Right kidney (tissue), 9 donors: ENCODE measurements at places on chromosomes 1 and 21.

- peak; percentile 67 for DNase-seq
These were observed 52.3 kb downstream of the PLEKHA6 start for GRCh38 chr1:204307334-204307883.

DNA sequence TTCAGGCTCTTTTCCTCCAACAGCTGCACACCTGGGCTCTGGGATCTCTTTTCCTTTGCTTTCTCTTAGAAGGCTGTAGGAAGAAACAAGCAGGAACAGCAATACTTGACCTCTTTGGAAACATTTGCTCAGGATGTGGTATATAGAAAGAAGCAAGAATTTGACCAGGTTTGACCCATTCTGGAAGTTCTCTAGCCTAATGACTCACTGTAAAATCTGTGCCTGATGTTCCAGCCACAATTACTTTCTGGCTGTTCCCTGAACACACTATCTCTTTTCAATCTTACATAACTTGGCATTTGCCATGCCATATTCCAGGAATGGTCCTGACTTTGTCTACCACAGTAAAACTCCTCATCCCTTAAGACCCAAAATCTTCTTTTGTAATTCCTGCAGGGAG lies 419.9 kb upstream of the DAB1 start:
- DNase-seq = no peak

DNA sequence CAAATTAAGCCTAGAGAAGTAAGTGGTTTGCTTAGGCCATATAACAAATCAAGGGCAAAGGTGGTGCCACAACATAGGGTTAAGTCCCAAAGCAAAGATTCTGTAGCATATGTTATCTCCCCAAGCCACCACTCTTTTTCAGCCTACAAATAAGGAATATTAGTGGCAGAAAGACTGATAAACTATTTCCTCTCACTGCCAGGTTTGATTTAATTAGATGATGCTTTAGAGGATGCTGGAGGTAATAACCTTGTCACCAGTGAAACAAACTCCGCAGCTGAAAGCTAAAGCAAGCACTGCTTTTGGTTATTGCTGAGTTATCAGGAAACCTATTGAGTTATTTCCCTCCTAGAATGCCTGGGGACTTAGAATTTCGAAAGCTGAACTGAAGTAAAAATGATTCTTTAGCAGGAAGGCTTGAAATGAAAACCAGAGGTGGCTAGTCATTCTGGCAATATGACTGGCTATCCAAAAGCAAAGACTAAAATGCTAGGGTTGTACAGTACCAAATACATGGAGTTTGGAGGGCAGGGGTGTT lies 145.2 kb downstream of the SYT2 start:
- no peak for DNase-seq

GRCh38 chr1:200143347-200143746 lies 115.8 kb downstream of the NR5A2 start:
- no peak for DNase-seq

DNA sequence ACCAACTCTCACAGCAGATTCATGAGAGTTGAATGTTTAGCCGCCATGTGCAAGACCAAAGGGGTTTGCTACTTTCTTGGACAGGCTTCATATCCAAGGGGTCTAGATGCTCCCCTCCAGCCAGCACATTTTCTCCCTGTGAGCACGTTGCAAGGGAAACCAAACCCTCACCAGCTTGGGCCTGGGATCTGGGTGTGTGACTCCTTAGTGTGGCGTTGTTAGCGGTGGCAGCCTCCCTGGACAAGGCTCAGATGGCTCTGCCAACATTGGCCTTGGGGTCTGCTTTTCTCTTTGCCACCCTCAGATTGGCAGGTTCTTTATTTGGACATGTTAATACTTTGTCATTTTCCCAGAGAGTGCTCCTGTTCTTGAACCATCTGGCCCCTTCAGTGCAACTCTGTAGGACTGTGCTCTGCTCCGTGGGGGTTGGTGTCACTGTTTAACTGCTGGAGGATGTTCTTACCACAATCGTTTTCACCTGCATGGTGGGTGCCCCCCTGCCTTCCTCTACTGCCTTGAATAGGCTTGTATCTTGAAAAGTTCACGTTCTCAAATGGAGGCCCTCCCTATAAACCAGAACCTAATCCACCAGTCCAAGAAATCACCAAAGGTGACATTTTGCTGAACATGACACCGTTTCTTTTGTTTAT lies 13.4 kb downstream of the ABCG1 start:
- DNase-seq = no peak

DNA sequence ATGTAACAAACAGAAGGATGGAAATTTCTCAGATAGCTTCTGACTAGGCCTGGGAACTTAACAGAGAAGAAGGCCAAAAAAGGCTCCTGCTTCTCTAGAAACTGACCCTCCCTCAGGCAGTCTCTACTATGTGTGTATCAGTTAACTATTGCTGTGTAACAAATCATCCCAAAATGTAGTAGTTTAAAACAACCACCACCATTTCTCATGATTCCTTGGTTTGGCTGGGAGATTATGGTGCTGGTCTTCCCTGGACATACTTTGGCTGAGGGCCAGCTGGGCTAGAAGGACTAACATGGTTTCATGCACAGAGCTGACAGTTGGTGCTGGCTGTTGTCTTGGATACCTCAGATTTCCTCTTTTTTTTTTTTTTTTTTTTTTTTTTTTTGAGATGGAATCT lies 26.2 kb upstream of the CNN3 start:
- no peak for DNase-seq

DNA sequence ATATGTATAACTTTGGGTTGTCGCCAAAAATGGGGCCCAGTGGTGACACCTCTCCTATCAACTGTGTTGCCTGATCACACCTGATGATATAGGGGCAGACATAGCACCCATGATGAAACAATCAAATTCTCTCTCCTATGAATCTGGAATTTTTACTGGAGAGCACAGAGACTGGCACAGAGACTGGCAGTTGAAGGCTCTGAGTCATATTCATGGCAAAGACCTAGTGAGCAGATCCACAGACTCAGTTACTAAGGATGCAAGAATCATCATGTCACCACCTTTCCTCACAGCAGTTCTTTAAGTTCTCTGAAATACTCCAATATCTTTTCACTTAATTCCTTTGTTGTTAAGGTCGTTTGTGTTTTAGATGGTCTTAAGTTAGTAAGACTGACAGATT lies 60.0 kb downstream of the APCS start:
- no peak for DNase-seq

- DNase-seq = no peak
These were observed 982 bp downstream of the SLC9A1 start for GRCh38 chr1:27153927-27154358.

DNA sequence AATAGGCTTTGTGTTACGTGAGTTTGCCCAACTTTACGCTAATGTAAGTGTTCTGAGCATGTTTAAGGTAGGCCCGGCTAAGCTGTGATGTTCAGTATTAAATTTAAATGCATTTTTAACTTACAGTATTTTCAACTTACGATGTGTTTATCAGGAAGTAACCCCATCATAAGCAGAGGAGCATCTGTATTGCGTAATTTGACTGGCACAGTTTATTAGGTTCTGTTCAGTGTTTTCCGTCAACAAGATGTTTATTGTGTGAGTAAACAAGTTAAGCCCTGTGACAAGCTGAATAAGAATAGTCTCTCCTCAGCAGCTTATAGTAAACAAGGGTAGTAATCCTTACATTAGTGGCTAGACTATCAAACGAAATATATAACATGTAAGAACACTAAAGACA lies 27.2 kb upstream of the SHISA4 start:
- no peak for DNase-seq

DNA sequence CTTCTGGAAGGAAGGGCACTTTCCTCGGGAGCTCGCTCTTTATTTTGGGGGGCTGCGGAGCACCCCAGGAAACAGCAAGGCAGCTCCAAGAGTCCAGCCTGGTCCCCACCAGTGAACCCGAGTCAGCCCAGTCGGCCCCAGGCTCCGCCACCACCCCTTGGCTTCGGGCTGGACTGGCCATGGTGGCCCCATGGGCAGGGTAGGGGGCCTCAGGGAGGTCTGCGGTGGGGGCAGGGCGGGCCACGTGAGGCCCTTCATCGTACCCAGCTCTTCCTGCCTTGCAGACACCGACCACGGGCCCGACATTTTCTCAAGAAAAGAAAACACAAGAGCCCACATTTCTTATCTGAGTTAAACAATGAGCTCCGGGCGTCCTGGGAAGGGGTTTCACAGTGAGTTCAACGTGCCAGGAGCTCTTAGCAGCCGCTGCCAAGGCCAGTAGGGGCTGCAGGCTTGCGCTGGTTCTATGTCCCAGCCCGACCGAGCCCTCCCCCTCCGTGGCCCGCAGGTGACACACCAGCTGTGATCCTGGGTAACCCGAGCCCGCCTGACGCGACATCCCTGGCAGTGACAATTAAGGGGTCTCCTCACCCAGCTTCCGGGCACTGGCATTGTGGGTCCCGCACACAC lies 66.2 kb downstream of the PRDM16 start:
- DNase-seq = no peak

- no peak for DNase-seq
These were observed 28.3 kb upstream of the TMPRSS2 start for GRCh38 chr21:41536076-41536826.

- peak; percentile 17 for DNase-seq
These were observed 126.9 kb downstream of the ESRRG start for GRCh38 chr1:216596281-216596862.

DNA sequence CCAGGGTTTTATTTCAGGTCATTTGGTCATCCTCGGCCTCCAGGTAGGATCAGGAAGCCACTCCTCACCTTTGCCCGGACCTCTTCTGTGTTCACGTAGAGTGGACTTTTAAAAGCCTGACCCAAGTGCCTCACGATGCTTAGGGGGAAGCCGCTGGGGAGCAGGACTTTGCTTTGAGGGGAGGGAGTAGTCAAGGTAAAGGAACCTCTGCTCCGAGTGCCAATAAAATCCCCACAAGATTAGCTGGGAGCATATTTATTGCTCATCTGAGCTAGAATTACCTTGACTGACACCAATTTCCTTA lies 603 bp upstream of the DHRS3 start:
- DNase-seq = no peak

- DNase-seq = no peak
These were observed 55.5 kb downstream of the HMCN1 start for GRCh38 chr1:185789501-185790193.

DNA sequence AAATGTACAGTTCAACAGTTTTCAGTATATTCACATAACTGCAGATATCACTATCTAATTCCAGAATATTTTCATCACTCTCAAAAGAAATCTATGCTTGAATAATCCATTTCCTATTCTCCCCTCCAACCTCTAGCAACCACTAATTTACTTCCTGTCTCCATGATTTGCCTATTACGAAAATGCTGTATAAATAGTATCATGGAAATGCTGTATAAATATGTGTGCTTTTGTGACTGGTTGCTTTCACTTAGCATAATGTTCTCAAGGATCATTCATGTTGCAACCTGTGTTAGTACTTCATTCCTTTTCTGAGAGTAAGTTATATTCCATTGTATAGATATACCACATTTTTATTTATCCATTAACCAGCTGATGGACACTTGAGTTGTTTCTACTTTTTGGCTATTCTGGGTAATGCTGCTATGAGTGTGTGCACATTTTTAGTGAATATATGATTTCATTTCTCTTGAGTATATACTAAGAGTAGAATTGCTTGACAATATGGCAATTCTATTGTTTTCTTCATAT lies 115.6 kb downstream of the TNFSF18 start:
- DNase-seq = no peak

DNA sequence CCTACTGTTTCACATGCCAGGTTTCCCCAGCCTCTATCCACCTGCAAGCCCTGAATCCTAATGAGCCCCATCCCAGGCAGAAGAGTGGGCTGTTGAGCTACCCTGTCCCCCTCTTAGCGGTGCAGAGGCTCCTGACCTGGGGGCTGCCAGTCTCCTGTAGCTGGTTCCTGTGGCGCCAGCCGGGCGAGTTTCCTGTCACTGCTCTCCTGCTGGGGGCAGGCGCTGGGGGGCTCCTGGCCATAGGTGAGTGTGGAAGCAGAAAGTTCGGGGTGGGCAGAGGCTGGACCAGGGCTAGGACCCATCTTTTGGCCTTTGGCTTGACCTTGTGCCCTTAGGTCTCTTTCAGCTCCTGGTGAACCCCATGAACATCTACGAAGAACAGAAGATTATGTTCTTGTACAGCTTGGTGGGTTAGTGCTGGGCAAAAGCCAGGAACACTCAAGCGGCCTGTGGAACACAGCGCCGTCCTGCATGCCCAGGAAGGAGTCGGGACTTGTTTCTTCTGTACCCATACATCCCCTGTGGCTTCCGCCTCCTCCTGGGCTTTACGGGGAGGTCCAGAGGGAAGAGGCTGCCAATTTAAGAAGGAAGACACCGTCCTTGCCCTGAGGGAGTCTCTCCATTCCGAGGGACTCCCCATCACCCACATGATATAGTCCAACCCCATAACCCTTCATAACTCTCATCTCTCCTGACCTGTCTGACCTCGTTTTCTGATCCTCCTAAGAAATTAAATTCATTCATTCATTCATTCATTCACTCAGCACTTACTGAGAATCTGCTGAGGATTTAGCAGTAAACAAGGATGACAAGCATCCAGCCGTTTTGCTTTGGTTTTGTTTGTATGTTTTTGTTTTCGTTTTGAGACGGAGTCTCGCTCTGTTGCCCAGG lies 939 bp downstream of the DCST1 start:
- DNase-seq = no peak

DNA sequence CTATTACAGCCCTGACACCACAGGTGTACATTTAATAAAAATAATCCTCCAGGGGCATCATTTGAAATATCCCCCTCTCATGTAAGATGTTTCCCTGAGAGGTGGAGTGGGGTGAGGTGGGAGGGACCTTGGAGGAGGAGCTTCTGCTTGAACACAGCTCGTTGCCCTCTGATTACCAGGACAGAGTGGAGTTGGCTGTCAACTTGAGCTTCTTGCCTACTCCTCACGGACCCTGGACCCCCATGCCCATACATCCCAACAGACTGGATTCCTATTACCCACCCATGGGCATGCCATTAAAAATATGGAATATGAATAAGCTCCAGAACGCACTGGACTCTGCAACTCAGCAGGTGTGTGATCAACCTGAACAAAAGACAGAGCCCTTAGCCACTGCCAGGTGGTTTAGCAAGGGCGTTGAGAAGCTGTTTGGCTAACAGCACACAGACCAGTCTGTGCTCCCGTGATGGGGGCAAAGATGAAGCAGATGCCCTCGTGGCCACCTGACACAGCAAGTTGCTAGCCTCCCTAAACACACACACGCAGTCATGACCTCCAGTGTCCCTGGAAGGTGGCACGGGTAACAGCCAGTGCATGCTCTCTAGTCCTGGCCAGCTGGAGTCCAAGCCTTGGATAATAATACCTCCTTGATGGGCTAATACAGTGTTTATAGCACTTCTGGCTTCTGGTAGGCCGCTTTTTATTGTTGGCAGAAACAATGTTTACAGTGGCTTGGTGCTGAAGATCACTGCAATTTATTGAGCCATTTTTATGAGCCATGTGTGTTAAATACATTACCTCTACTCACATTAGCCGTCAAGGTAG lies 155.0 kb downstream of the TOMM20 start:
- peak; percentile 37 for DNase-seq
